ENCODE measurements at places on chromosomes 11 and 22. TPM values are rescaled to one million over a fixed set of nuclear protein-coding genes. Genes with fewer than 3 reads are reported as not detected.
A peak's percentile ranks its signal among the peaks of the same experiment; 100 is the strongest.

- no peaks in the 10 kb centered on the region for H3K4me1 ChIP-seq
- H3K27me3 ChIP-seq, result peaks cover 33% of the 10 kb centered on the region
- DNase-seq, result no peak
- no peak overlapping the region for H3K4me3 ChIP-seq
- H3K27ac ChIP-seq, result no peak overlapping the region
Measured at GRCh38 chr11:57597916-57598830, 688 bp downstream of the SERPING1 start.

Gene ROBO4
- not detected for total RNA-seq

DNA sequence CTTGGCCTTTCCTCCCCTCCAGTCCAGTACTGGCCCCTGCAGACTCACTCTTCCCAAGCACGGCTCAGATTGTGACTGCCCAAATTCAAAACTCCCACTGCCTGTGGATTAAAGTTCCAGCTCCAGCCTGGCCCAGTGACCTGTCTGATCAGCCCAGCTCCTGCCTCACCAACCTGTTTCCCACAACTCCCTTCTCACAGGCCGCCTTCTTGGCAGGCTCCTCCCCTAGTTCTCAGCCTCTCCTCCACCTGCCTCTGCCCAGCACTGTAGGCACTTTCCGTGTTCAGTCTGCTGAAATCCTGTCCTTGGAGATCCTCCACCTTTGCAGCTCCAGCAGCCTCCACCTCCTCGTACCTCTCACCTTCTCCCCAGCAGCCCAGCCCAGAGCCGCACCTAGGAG is 68.6 kb downstream of the MICAL2 start:
- peak overlapping the region; percentile 59 for H3K27ac ChIP-seq
- H3K4me1 ChIP-seq, result peaks cover 45% of the 10 kb centered on the region
- no peak overlapping the region for H3K4me3 ChIP-seq
- H3K27me3 ChIP-seq, result no peaks in the 10 kb centered on the region
- peaks cover 35% of the 10 kb centered on the region for H3K36me3 ChIP-seq
- no peak for DNase-seq

Gene POU2AF1
- total RNA-seq, result 3.0 TPM

GRCh38 chr11:32374261-32374711 is 61.1 kb downstream of the WT1 start:
- no peaks in the 10 kb centered on the region for H3K4me1 ChIP-seq
- no peak overlapping the region for H3K27ac ChIP-seq
- DNase-seq, result peak; percentile 39

GRCh38 chr11:42301777-42302176 is 842.3 kb upstream of the LRRC4C start:
- no peaks in the 10 kb centered on the region for H3K36me3 ChIP-seq
- no peaks in the 10 kb centered on the region for H3K4me1 ChIP-seq
- no peak overlapping the region for H3K4me3 ChIP-seq
- no peaks in the 10 kb centered on the region for H3K27me3 ChIP-seq
- no peak overlapping the region for H3K27ac ChIP-seq
